IMR-90 (cell line): ENCODE measurements at places on chromosomes 12 and 14.

GRCh38 chr14:22614240-22614799 is 16.2 kb downstream of the ABHD4 start:
- DNase-seq = peak; percentile 98

DNA sequence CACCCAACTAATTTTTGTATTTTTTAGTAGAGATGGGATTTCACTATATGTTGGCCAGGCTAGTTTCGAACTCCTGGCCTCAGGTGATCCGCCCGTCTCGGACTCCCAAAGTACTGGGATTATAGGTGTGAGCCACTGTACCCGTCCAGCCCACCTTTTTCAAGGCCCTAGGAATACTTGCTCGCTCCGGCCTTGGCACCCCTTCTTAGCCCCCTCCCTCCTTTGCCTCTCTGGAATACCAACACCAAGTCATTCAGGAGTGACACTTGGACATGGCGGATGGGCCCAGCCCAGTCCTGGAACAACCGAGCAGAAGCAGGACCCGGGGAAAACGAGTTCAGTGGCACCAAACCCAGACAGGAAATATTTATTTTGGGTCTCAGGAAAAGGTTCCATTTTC is 29.1 kb downstream of the PLEKHG3 start:
- no peak for DNase-seq

DNA sequence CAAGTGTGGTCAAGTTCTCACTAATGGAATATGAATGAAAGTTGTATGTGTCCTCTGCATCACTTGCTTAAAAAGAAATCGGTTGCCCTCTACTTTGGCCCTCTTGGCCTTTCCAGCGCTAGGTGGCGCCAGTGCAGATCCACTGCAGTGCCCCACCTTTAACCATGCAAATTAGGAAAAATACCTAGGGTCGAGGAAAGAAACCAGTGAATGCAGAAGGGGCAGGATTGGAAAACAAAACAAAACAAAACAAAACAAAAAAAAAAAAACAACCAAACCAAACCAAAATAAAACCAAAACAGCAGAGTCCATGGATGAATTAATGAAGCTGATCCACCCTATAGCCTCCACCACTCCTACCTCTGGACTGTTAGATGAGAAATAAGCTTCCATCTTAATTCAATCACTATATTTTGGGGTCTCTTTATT is 12.9 kb upstream of the NEMF start:
- DNase-seq = peak; percentile 63

GRCh38 chr12:91774434-91774921 is 371.2 kb downstream of the BTG1 start:
- peak; percentile 82 for DNase-seq

- no peak for DNase-seq
Measured at GRCh38 chr14:95085321-95085720, 72.0 kb downstream of the DICER1 start.

GRCh38 chr14:56598519-56598918 is 18.9 kb downstream of the TMEM260 start:
- DNase-seq = no peak

GRCh38 chr12:128914908-128915563 is 61.8 kb downstream of the GLT1D1 start:
- DNase-seq = no peak

DNA sequence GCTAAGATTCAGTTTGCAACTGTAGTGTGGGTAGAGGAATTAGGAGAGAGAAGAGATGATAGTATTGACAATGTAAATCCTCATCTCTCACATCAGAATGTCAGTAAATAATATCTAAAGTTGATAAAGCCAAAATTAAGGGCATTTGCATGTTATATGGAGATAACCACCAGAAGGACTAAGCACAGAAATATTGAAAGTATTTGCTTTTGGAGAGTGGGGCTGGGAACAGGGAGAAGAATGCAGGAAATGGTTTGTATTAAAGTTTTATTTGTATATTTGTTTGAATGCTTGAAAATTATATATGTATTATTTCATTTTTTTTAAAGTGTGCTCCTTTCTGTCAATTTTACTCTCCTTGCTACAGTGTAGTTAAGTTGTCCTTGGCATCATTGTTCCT is 491.4 kb downstream of the APAF1 start:
- no peak for DNase-seq

GRCh38 chr14:85038526-85039352 is 491.2 kb upstream of the FLRT2 start:
- DNase-seq = no peak

GRCh38 chr14:26204728-26205479 is 392.9 kb downstream of the NOVA1 start:
- DNase-seq = no peak

- no peak for DNase-seq
Measured at GRCh38 chr12:54045868-54046521, 7.6 kb upstream of the HOXC4 start.

DNA sequence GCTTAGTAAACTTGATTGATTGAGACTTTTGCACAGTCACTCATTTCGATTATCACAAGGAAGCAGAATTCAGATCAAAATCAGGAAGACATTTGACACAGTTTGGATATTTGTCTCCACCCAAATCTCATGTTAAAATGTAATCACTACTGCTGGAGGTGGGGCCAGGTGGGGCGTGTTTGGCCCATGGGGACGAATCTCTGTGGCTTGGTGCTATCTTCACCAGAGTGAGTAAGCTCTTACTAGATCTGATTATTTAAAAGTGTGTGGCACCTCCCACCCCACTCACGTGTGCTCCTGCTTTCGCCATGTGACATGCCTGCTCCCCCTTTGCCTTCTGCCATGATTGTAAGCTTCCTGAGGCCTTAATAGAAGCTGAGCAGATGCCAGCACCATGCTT is 291.4 kb downstream of the PCNX1 start:
- no peak for DNase-seq

DNA sequence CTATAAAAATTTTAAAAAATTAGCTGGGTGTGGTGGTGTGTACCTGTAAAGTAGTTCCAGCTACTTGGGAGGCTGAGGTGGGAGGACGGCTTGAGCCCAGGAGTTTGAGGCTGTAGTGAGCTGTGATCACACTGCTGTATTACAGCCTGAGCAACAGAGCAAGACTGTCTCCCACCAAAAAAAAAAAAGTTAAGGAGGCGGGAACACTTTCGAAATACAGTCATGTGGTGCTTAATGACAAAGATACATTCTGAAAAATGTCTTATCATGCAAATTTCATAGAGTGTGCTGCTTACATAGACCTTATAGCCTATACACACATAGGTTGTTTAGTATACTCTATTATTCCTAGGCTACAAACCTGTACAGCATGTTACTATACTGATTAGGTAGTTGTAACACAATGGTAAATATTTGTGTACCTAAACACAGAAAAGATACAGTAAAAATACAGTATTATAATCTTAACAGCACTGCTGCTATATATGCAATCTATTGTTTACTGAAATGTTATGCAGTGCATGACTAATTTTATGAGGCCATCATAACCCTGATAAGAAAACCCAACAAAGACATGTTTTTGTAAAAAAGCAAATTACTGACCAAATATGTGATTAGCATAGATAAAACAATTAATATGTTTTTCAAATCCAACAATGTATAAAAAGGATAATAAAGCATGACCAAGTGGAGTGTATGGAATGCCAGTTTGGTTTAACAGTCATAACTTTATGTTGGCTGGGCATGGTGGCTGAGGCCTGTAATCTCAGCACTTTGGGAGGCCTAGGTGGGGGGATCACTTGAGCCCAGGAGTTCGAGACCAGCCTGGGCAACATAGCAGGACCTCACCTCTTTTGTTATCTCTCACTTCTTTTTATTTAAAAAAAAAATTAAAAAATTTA is 11.4 kb downstream of the EIF2S1 start:
- no peak for DNase-seq

DNA sequence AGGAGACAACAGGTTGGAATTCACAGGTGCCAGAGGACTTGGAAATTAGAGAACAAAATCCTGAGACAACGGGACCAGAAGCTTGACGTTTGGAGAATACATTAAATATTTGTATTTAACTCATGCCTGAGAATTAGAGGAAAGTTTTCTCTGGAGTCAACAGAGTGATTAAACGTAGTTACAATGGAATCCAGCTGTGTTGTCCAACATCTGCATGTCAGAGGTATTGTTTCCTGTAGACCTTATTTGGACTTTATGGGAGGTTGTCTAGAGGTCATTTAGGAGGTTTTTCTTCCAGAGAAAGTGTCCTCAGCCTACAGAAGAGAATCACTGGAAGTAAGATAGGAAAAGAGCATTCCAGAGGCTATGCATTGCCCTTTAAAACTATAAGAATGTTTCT is 45.1 kb upstream of the RERGL start:
- DNase-seq = no peak

DNA sequence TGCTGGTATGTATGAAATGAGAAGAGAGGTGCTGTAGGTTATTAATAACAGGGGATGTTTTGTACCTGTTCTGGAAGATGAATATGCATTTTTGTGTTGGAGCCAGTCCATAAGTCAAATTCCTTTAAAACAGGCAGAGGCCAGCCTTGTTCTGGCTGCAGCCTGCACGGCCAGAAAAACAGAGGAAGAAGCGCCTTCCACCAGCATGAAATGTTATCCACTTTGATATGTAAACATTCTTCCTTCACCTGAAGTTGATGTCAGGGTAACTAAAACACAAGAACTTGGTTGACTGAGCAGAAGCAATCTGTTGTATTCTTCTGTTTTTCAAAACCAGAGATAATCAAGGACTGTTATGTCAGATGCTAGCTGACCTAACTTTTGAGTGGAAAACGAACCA is 237.9 kb upstream of the PLEKHG7 start:
- DNase-seq = no peak

- peak; percentile 42 for DNase-seq
Measured at GRCh38 chr12:13241833-13242488, 45.4 kb downstream of the EMP1 start.

GRCh38 chr12:104215638-104216297 is at the start of gene TXNRD1:
Gene TXNRD1 (plus strand): TSS chr12:104215779. CDS start chr12:104215803, 24 bp downstream.
- peak; percentile 76 for DNase-seq

- no peak for DNase-seq
Measured at GRCh38 chr14:51084507-51084906, 10.4 kb downstream of the TRIM9 start.

DNA sequence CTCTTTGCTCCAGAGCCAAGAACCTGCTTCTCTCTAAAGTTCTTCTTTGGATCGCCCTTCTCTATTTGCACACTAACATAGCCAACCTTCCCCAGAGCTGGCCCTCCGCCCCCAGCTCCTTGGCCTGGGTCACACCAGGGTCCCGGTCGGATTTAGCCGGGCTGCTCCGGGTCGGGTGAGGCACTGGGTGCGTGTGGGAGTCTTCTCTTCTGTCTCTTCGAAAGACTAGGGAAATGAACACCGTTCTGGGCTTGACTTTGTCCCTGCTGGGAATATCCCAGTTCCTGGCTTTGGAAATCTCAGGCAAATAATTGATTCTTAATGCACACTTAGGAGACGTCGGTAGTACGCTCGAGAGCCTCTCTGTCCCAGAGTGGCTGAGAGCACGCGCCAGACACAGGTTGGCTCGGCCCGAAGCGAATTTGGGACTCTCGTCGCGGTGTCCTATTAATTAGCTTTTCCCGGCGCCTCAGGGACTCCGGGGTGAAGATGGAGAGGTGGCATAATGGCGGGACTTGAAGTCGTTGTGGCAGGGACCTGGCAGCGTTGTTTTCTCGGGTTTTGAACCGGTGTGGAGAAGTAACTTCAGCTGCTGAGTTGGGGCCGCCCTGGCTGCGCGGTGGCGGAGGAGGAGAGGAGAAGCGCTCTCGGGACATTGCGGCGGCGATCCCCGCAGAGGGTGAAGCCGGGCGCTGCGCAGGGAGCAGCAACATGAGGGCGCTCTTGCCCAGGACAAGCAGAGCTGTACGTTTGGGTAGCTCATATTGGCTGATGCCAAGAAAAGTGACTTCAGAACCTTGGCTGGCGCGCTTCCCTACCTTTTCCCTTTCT is 7.5 kb downstream of the FOXG1 start:
- DNase-seq = peak; percentile 30

GRCh38 chr12:49901026-49901425 is 2.7 kb downstream of the FAIM2 start:
- DNase-seq = no peak

GRCh38 chr12:49543221-49543913 is 4.5 kb downstream of the KCNH3 start:
- DNase-seq = no peak

- peak; percentile 71 for DNase-seq
Measured at GRCh38 chr14:69137843-69138535, 14.9 kb downstream of the DCAF5 start.

GRCh38 chr12:127519779-127520178 is 747.2 kb upstream of the TMEM132C start:
- DNase-seq = no peak

DNA sequence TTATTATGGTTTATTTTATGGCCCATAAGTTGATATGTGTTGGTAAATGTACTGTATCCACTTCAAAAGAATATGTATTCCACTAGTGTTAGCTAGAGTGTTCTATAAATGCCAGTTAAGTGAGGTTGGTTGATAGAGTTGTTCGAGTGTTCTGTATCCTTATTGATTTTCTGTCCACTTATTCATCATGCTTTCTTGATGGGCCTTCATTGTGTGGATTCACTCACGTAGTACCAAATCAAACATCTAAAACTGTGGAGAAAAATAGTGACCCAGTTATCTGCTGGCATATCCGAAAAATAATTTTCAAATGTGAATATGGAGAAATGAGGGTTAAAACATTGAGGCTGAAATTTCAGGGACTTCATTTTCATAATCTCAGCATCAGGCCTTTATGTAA is 230.4 kb downstream of the TRHDE start:
- DNase-seq = no peak

DNA sequence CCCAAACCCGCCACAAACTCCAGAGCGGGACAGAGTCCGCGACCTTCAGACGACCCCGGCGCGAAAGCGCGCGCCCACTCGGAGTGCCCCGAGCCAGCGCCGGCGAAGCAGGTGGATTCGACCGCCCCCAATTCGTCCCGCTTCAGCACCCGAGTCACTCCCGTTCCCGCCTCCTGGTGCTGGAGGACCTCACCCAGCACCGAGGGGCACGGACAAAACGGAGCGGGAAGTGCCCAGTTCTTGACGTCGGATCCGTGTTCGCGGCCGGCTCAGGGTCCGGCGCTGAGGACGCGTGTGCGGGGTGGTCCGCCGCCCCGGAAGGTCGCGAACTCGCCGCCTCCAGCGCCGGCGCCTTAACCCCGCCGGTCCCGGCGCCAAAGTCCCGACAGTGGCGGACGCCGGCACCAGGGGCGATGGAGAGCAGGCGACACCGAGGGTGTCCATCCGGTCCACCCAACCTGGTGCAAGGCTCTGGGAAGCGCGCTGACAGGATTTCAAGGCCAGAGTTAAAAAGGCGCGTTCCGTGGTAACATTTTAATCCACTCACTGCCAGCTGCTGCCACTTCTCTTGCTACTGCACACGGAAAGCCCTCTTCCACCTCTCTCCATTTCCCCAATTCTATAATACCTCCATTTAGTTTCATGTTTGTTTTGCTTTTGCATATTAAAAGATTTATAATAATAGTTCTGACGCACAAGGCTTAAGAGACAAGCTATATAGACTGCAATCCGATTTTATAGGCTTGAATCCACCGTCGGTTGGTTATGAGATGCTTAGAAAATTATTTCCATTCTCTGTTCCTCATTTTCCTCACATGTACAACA is 240.0 kb upstream of the CPNE8 start:
- no peak for DNase-seq

GRCh38 chr14:68362846-68363245 is 430.0 kb downstream of the ZFP36L1 start:
- DNase-seq = no peak

GRCh38 chr14:104134061-104134965 is 4.1 kb upstream of the KIF26A start:
- no peak for DNase-seq
